EH (cell line): ENCODE measurements at places on chromosomes 5 and 9.
A peak's percentile ranks its signal among the peaks of the same experiment; 100 is the strongest.

DNA sequence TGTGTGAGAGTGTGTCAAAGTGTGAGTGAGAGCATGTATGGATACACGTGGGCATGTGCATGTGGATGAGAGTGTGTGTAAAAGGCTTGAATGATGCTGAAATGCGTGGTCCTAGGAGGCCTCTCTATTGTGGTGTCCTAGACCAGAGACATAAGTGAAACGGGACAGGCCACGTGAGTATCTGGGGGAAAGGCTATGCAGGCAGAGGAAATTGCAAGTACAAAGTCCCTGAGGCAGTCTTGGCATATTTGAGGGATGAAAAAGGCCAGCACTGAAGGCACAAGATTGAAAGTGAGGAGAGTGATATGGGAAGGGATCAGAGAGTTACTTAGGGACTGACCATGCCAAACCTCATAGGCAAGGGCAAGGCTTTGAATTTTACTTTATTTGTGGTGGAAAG, 67.2 kb upstream of the CCDC152 start:
- peak; percentile 5 for DNase-seq

DNA sequence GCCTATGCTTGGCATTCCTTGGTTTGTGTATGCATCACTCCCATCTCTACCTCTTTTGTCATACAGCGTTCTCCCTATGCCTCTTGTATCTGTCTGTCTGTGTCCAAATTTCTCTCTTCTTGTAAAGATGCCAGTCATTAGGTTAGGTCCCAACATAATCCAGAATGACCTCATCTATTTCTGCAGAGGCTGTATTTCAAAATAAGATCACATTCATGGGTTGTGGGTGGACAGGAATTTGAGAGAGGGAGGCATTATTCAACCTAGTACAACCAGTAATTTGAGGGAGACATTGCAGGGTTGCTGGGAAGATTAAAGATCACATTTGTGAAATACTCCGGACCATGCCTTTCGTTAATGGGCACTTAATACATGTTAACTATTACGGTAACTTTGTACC, 155.0 kb downstream of the MAN2A1 start:
- peak; percentile 65 for DNase-seq

GRCh38 chr5:174315471-174315870, 270.0 kb downstream of the NSG2 start:
- DNase-seq, result no peak

- DNase-seq, result peak; percentile 65
These were observed 15.1 kb upstream of the IRF1 start for GRCh38 chr5:132505641-132506040.

DNA sequence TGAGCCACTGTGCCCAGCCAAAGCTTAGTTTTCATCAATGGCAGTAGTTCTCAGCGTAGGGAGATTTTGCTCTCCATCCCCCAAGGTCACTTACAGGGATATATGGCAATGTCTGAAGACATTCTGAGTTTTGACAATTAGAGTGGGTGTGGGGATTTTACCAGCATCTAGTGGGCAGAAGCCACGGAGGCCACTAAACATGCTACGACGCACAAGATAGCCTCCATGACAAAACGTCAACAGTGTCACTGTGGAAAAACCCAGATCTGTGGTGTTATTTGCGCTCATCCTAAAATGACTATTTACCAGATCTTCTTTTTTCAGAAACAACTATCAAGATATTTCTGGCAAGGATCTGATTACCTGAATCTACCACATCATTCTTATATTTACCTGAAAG, 68.2 kb downstream of the CDC14B start:
- no peak for DNase-seq

DNA sequence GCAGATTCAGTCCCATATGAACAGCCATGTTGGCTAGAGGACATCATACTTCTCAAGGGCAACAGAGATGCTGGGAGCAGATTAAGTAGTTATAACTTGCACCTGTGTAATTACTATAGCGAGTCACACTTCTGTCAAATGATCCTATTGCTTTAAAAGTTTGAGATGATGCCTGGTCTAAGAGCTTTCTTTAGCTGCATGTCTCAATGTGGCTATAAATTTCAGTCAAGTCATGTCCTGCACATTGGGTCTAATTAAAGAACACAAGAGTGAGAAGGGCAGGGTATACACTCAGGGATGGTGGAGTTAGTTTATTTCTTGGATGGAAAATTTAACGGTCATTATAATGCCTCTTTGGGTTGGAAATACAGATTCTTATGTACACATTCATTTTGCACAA, 557.3 kb downstream of the RAB3C start:
- DNase-seq, result no peak

- no peak for DNase-seq
These were observed 78.7 kb downstream of the NRG2 start for GRCh38 chr5:139964266-139964993.

DNA sequence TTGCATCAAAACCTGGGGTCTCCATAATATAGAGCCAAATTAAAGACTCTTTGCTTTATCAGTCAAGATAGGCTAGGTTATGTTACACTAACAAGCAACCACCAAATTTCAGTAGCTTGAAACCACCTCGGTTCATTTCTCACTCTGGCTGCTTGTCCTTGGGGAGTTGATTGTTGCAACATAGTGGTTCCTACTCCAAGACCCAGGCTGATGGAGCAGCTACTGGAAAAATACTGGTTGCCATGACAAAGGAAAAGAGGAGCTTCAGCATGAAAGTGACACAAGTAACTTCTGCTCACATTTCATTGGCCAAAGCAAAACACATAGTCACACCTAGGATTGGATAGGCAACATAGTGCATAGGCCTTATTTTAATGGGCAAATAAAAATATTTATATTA, 18.5 kb upstream of the RCL1 start:
- peak; percentile 12 for DNase-seq

- peak; percentile 82 for DNase-seq
These were observed 126.4 kb upstream of the SLC12A2 start for GRCh38 chr5:127957183-127957582.

DNA sequence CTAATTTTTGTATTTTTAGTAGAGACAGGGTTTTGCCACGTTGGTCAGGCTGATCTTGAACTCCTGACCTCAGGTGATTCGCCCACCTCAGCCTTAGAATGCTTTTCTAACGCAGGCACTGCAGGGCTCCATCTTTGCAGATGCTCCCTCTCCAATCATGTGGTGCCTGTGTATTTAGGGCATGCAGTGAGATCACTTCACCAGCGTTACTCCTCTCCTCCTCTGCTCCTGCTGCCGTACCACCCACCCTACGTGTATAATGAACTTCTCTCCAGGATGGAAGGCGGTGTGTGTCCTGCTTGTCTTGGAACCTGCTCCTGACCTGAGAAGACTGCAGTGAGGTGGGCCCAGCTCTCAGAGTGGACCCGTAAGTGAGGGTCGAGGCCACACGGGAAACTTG, 13.6 kb upstream of the CFAP157 start:
- no peak for DNase-seq

DNA sequence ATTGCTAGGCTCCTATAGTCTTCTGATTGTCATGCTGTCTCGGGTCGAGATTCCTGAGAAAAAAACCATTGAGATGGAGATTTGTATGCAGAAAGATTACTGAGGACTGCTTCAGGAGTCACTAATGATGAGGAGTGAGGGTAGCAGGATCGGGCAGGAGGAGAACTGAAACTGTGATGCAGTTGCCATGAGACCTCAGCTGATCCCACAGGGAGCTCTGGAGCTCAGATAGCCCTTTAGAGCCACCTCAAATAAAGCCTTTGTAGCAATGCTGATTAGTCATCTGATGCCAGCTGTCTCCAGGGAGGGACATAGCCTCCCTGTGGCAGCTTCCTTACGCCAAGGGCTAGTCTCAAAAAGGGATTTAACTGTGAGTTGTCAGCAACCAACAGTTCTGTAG, 256.9 kb downstream of the DMAC1 start:
- no peak for DNase-seq

GRCh38 chr9:2802494-2802921, 41.4 kb downstream of the PUM3 start:
- DNase-seq, result peak; percentile 83

DNA sequence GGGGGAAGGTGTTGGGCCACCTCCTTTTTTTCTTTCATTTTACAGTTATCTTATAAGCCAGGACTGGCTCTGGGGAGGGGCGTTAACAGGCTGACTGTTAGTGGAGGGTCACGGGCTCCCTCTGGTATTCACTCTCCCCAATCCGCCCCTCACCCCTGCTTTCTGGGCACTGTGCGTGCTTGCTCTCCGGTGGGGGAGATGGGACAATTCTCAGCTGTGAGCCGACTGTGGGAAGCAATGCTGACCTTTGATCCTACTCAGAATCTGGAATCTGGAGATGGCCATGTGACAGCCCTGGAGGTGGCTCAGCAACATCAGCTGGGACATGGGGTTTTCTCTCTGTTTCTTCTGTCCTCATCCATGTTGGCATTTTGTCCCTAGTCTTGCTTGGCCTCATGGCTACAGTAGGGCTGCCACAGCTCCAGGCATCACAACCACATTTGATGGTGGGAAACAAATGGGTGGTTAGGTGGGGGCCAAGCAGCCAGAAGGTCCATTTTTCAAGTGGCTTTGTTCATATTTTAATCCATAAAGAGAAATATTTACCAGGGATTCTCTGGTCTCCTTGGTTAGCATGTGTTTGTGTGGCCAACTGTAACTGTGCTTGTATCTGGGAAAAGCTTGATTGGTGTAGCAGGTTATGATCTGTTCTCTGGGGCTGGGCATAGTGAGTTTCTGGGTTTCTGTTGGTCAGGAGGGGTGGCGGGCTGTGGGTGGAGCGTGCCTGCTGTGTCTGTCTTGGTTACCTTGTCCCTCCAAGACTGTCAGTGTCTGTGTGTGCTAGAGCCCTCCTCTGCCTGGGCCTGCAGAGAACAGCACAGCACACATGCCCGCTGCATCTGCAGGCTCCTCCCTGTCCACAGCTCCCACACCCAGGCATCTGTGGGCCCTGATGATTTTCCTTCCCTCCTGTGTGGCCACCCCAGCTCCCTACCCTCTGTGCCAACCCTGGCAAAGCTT, 12.4 kb downstream of the WNK2 start:
- DNase-seq, result no peak

- DNase-seq, result no peak
These were observed 168.0 kb downstream of the KIF4B start for GRCh38 chr5:155181542-155181941.

- peak; percentile 13 for DNase-seq
These were observed 272.9 kb downstream of the PDE4D start for GRCh38 chr5:59620535-59621212.
